ENCODE measurements at places on chromosomes 2 and 18.

DNA sequence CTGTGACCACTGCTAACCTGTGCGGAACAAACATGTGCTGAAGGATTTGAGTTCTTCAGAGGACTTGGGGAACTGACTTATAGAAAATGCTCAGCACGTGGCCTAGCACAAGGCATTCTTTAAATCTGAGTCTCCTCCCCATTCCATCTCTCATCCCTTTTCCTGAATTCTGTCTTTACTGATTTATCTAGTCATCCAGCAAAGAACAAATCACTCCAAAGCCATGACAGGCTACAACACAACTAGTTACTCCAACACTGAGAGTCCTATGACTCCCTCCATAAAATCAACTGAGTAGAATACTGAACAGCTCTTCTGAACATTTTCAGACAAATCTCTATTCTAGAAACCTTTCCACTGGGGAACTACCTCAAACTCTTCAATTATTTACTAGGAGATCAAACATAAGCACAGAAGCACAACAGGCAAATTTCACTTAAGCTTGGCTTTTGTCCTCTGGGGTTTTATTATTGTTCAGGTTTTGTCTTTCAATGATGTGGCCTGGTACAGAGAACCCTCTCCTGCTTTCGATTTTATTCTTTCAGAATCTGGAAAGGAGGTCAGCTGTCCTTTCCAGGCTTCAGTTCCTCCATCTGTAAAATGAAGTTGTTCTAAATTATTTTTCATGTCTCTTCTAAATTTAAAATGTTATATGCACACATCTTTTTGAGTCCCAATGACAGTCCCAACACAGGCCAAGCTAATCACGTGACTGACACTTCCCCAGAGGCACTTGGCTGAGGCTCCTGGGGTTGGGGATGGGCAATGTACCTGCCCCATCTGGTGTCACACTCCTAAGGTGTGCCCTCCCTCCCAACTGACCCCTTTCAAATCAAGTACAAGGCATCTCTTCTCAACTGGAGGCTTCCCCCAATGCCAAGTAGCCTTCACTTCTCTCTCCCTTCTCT lies 31.8 kb downstream of the RNU4ATAC start:
- DNase-seq = no peak

DNA sequence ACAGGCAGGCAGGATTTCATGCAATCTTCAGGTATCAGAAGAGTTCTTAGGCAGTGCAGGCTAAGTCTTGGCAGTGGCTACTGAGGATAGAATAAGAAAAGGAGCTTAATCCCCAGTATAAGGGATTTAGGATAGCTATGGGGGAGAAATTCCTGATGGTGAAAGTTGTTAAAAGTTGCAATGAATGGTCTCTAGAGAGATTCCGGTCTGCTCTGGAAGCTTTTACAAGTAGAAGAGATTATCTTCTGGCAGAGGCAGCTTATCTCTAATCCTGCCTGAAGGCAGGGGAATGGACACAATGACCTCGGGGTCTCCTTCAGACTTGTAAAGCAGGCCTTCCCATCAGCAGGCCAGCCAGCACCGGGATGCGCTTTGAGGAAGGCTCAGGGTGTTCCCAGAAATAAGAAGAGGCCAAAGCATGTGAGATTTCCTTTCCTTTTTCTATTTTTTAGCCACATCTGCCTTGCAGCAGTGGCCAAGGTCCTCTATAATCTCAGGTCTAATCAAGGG lies 253.9 kb upstream of the KLHL29 start:
- DNase-seq = no peak

DNA sequence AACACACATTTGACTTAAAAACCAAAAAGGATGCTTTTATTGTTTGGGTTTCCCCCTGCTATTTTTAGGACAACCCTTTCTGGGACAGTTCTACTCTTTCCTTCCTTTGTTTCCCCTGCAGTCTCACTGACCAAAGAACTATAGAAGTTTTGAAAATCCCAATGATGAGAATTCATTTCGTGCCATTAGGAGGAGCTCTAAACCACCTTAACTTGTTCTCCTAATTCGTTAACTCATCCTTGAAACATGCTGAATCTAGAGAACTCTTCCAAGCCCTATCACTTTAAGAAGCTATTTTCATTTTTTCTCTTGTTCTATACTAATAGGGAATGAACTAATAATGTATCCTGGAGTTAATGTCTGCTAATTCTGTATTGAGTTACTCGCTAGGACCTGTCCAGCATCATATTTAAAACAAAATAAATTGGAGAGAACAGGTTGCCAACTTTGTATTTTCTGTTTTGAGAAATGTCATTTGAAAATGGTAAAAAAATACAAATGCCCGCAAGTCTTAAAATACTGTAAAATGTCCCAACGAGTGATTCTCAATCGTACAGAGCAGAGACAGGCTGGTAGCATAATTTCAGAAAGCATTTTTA lies 62.9 kb downstream of the AFTPH start:
- no peak for DNase-seq

DNA sequence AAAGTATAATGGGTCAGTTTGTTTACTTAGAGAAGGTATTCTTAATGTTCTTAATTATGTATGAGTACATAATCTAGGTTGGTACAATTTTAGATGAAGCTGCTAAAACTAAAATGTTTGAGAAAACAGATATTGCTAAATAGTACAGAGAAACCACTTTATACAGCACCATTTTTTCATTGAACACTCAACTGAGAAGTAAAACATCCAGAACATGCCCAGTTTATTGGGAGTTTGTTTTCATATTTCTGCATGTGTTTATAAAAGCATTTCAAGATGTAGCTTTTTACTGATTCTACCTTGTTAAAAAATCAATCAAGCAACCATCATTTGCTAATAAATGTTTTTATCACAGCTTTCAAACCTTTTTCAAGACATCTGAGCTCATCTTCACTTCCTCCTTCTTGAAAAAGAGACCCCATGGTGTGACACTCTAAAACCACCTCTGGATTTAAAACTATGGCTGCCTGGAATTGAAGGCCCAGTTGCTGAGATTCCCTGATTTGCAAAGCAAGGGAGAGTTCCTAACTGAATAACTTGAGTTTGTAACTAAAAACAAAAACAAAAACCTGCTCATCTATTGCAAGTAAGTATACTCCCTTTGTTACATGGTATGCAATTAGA lies 585.9 kb downstream of the ZEB2 start:
- DNase-seq = no peak

GRCh38 chr2:138877421-138877820 lies 97.2 kb upstream of the NXPH2 start:
- DNase-seq = no peak

GRCh38 chr2:171807831-171808393 lies 86.1 kb downstream of the SLC25A12 start:
- DNase-seq = no peak

DNA sequence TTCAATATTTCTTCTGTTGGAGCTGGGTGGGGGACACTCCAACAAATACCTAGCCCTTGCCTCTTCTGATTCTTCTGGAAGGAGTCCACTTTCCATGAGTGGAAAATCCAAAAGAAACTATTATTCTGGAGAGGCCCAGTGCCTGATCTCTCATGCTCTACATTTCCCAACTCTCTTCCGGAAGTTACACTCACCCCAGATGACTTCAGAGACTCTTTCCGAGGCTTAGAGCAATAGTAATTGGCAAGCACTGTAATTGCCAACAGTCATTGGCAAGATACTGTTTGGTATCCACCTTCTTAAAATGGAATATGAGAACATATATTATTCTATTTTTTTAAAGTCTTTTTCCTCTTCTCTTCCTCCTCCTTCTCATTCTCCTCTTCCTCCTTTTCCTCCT lies 60.5 kb upstream of the CYRIA start:
- no peak for DNase-seq

- DNase-seq = no peak
Observed at GRCh38 chr2:235608200-235608887, 114.5 kb downstream of the AGAP1 start.

DNA sequence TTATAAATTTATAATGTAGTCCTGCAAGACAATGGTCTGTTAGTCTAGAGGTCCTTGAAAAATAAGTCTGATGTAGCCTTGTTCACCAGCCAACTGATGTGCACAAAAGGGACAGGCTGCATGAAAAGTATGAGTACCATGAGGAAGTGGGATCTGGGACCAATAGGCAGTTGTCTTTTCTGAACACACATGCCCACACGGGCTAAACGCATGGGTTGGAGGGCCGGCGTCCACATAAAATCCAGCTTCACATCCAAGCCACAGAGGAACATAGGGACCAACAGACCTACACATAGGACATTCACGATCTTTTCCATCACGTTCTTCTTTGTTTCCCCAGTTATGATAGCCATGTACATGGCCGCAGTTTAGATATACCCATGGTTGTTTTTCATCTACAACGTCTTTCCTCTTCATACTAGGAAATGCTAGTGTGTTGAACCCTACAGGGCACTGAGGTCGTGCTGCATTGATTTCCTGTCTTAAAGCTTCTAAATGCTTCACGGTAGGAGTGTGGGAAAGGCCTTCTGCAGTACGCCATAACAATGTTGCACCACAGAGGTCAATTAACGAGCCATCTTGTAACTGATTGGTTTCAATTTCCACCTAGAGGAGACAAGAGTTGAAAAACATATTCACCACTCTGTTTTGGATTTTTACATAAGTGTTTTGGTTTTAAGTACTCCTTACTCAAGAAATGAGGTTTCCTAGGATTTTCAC lies 49.4 kb downstream of the PELI1 start:
- DNase-seq = no peak

DNA sequence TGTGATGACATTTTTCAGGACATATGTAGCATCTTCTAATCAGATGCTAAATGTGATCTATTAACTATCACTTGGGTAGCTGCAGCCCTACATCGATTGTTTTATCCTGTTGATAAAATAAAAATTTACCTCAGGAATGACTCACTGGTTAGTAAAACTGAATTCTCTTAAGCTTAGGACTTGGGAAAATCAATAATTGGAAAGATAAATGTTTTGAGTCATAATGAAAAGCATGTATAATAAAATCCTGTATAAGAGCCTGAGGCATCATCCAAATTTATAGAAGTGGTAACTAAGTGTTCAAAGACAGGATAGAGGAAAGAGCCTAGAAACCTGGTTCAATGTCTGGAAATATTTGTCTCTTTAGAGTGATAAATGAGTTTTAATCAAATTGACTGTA lies 168.1 kb upstream of the VWC2L start:
- no peak for DNase-seq

GRCh38 chr18:58895385-58895784 lies 30.7 kb downstream of the ZNF532 start:
- DNase-seq = no peak

Measured in T-helper 2 cell treated with Interferon-gamma antibody and Interleukin-4, amounts not matched to agents 5 μg/mL and 100 μg/mL, for 36 hours (primary cell).